Activated CD4-positive, alpha-beta T cell treated with anti-CD3 and anti-CD28 coated beads, Interleukin-10, Interleukin-2, amounts not matched to agents 100 ng/mL and 50 ng/mL, durations not matched to agents 16 hours and 8 hours (primary cell): ENCODE measurements at places on chromosomes 4 and X.

GRCh38 chr4:96092151-96092705 is 252.3 kb downstream of the PDHA2 start:
- DNase-seq: no peak

- no peak for DNase-seq
Observed at GRCh38 chr4:165592386-165592785, 213.6 kb downstream of the CPE start.

- DNase-seq: no peak
Observed at GRCh38 chr4:68905939-68906779, 45.4 kb downstream of the UGT2A3 start.

DNA sequence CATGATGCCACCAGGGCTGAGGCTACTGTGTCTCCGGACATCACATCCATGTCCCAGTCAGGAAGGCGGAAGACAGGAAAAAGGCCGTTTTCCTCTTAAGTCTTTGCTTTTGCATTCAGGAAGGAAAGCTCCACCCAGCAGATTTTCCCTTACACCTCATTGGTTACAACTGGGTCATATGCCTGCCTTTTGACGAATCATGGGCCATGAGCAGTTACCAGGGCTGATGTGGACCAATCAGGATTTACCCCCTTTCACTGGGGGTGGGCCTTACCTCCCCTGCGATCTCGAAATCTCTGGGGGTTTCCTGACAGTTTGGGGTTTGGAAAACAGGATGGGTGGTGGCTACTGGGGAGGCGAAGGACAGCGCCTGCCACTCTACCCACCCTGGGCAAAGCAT is 52.5 kb upstream of the GRPEL1 start:
- DNase-seq: no peak

GRCh38 chr4:81573840-81574239 is 102.1 kb upstream of the RASGEF1B start:
- DNase-seq: no peak

DNA sequence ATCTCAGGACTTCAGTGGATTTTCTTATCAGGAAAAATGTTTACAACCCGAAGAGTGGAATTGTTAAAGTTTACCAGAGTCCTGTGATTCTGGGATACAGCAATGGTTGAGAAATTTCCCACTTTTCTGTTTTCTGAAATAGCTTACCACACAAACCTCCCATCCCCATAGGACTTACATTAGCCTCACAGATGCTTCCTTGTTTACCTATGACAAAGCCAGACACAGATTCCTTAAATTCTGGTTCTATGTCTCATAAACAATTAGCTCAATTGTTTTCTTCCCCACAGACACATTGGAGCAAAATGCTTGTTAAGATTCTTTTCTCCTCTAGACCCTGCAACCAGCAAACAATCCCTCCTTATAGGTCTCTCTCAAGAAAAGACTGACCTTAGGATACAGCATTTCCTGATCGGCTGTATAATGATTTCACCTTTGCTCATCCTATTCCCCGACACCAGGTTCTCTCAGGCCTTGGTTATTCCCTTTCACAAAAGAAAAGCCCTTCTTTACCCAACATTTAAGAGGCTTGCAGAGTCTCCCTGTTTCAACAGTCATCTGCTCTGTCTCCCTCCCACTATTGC is 886.2 kb downstream of the ARAP2 start:
- no peak for DNase-seq

DNA sequence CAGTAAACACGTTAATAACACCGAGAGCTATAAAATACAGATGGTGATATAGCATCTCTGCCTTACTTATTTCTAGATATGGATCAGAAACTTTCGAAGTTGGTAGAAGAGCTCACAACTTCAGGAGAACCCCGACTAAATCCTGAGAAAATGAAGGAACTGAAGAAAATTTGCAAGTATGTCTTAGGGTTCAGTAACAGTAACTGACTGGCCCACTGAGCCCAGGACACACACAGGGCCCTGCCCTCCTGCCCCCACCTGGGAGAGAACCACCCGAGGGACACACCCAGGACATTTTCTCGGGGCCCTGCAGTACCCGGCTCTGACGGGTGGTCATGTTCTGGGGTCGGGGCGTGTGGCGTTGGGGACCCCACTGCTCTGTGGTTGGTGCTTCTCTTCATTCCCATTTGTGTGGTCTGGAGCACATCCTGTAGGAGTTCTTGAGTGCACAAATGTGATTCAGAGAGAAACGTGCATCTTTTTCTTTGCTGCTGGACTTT is 1.1 kb downstream of the UVSSA start:
- no peak for DNase-seq

DNA sequence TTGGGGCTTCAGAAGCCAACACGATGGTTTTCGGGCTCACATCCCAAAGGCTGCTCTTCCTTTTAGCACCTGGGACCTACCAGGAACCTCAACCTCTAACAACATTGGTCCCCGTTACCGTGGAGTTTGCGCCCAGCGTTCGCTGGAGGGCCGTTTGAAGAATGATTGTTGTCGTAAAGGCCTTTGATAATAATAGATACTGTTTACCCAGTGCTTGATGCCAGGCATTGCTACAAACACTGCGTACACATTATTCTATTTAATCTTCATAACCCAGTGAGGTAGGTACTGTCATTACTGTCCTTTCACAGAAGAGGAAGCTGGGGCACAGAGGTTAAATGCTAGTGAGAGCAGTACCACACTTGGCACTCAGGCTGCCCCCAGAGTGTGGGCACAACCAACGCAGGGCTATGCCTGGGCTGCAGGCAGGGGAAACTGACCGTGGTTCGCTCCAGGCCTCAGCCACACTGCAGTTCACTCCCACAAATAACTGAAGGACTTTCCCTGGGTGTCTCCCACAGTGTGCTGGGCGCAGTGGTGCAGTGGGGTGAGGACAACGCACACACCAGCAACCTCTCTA is 1.0 kb upstream of the ACSL1 start:
- peak; percentile 43 for DNase-seq

DNA sequence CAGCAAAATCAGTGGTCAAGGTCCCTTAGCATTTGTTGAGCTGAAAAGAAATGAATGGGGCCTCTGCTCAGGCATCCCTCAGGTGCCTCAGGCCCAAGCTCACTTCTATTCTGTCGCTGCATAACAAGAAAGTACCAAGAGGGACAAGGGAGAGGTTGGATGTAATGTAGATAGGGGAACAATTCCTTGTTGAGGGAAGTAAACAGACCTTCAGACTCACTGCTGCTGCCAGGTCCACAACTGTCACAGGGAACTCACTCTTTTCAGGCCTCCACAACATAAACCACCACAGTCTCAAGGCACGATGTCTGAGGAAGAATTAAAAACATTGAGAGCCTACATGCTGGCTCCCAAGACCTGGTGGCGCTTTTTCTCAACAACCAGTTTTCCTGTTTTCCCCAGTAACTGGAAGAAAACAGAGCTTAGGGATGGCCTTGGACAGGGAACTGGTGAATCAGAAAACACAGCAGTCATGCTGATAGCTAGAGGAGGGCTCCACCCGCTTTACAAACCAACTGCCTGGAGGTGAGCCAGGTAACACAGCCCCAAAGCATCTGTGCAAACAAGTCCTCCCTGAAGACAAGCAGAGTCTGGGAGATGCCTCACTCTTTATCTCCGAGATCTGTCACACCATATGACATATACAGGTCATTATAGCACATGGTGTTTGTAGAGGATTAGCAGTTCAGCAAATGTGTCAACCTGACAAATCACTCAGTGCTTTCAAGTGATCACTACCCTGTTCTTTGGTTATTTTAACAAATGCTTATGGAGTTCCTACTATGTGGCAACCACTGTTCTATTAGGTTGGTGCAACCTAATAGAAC is 14.3 kb upstream of the AWAT1 start:
- DNase-seq: no peak

GRCh38 chr4:154491341-154492271 is at the start of gene DCHS2:
Gene DCHS2, minus strand, starts transcription at chr4:154491799. Its CDS starts 444 bp downstream, at chr4:154491355.
- peak; percentile 13 for DNase-seq

DNA sequence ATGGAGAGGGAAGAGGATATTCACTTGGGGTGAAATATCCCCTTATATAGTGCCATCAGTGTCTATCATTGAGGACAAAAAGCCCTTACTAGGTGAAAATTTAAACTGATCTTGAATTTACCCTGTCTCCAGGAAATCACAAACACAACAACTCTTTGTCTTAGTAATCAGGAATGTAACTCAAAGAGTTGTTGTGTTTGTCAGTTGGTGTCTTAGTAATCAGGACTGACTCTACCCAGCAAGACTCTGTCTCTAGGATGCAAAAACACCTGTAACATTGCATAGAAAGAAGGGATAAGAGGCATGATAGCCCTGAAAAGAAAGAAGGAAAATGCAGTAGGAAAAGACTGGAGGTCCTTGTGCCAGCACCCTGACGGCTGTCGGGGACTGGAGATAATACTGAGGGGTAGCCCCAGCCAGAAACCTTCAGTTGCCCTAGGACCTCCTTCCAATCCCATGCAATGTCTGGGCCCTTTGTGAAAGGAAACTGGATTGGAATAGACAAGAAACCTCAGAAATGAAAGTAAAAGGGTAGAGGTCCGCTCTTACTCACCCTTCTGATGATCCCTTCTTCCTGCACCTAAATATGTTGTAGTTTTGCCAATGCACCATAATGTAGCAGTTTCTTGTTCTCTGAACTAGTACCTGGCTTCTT is 45.3 kb downstream of the HMGB2 start:
- DNase-seq: peak; percentile 28

- DNase-seq: peak; percentile 15
Observed at GRCh38 chrX:136146614-136147314, 569 bp upstream of the FHL1 start.

GRCh38 chr4:138967313-138967712 is 48.3 kb upstream of the NOCT start:
- DNase-seq: no peak

- DNase-seq: no peak
Observed at GRCh38 chr4:64715741-64716140, 306.5 kb upstream of the TECRL start.

- no peak for DNase-seq
Observed at GRCh38 chr4:185122681-185123345, 20.3 kb upstream of the SLC25A4 start.

DNA sequence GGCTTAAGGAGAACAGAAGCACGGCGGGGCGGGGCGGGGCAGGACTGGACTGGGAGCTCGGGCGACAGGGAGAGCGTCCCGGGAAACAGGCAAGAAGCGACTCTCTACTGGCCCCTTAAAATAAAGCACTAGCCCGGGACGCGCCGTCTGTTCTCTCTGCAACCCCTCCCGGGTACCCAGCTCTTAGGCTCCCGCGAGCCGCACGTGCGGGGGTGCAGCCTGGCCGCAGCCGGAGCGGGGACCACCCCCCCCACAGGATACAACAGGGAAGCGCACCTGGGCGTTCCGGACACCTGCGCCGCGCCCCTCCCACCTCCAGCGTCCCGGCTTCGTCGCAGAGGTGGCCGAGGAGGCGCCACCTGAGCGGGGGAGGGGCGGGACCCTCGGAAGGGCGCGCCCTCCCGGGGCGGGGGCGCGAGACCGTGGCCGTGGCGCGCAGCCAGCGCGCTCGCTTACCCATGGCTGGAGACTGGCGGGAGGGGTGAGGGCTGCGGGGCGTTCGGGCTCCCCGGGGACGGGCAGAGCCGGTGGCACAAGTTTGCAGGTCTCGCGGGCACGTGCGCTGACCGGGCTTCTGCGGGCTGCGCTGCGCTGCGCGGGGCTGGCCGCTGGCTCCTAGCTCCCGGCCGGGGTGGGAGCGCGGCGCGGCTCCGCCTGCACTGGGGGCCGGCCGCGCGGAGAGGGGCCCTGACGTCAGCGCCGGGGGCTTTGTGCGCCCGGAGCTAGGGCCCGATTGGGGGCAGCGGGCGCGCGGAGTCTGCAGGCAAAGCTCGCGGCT is 91.5 kb downstream of the GEMIN8 start:
- DNase-seq: no peak

DNA sequence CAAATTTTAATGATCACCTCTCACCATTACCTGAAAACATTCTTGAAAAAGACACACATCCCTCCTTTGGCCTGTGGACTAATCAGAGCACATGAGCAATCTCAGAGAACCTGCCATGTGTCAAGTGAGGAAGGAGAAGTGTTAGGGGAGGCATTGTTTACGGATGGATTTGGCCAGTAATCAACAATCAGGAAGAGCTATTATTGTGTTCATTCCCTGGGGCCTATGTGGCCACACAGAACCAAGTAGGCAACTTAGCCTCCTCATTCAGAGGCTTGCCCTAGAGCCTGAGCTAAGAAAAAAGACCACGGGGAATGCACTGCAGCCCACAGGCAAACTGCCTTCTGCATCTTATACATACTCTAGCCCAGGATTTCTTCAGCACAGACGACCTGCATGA is 40.6 kb upstream of the DOCK11 start:
- DNase-seq: no peak

- no peak for DNase-seq
Observed at GRCh38 chrX:150035531-150035930, 97.2 kb upstream of the EOLA2 start.

- DNase-seq: peak; percentile 49
Observed at GRCh38 chr4:2400841-2401609, 17.4 kb downstream of the ZFYVE28 start.

GRCh38 chr4:13601848-13602247 is 25.7 kb downstream of the BOD1L1 start:
- no peak for DNase-seq

- peak; percentile 59 for DNase-seq
Observed at GRCh38 chrX:41275661-41276609, 58.0 kb upstream of the DDX3X start.

DNA sequence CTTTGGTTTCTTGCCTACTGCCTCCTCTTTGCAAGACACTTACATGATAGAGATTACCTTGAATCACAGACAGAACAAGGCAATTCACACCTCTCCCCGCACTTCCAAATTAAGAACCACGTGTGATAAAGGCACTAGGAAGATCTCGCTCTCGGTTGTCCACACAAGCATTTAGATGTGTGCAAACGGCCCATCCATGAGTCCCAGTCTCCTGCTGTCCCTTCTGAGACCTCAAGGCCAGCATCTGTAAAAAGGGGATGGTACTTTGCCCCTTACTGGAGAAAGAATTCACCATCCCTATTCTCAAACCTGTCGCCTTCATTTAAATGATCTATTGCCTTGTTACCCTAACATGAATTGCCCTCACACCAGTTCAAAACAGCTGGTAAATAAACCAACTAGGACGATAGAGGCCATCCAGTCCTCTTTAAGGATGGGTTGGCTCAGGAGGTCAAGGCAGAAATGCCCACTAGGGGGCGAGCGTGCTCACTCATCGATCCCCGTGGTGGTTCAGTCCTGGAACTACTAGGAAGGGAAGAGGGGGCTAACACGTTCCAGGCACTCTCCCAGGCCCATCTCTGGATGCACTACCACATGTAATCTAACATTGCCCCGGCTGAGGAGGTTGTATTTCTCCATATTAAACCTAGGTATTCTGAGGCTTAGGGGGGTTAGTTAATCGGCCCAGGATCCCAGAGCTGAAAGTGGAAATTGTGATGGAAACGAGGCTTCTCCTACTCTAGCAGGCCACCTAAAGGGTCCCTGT is 95.8 kb downstream of the DHX15 start:
- DNase-seq: peak; percentile 70

GRCh38 chrX:100081503-100081902 is 328.6 kb downstream of the PCDH19 start:
- DNase-seq: no peak

- peak; percentile 74 for DNase-seq
Observed at GRCh38 chr4:123671636-123672404, 275.2 kb downstream of the SPRY1 start.

GRCh38 chr4:94763005-94763404 is 5.2 kb downstream of the BMPR1B start:
- DNase-seq: no peak
